ENCODE measurements at places on chromosomes 2 and 18. TPM values are rescaled to one million over a fixed set of nuclear protein-coding genes. Genes with fewer than 3 reads are reported as not detected.

GRCh38 chr2:98800330-98801064 lies 69.6 kb upstream of the MGAT4A start:
- DNase-seq, result no peak
- no peak overlapping the region for H3K4me3 ChIP-seq
- H3K27me3 ChIP-seq, result no peaks in the 10 kb centered on the region

GRCh38 chr2:121075006-121075551 lies 209.9 kb downstream of the TFCP2L1 start:
- no peak overlapping the region for H3K27ac ChIP-seq
- peak overlapping the region; percentile 13 for H3K4me3 ChIP-seq
- peaks cover 40% of the 10 kb centered on the region for H3K27me3 ChIP-seq
- H3K4me1 ChIP-seq, result no peaks in the 10 kb centered on the region
- peaks cover 8% of the 10 kb centered on the region for H3K36me3 ChIP-seq

GRCh38 chr2:36446294-36446693 lies 90.7 kb downstream of the CRIM1 start:
- H3K27me3 ChIP-seq, result no peaks in the 10 kb centered on the region
- no peak overlapping the region for H3K4me3 ChIP-seq
- H3K36me3 ChIP-seq, result peaks cover 10% of the 10 kb centered on the region
- H3K27ac ChIP-seq, result no peak overlapping the region
- H3K4me1 ChIP-seq, result peaks cover 35% of the 10 kb centered on the region
- no peak for DNase-seq

STARD6 gene
- not detected for total RNA-seq

- H3K27ac ChIP-seq, result no peak overlapping the region
- H3K36me3 ChIP-seq, result no peaks in the 10 kb centered on the region
- H3K27me3 ChIP-seq, result peaks cover 43% of the 10 kb centered on the region
- H3K4me1 ChIP-seq, result no peaks in the 10 kb centered on the region
- no peak for DNase-seq
Measured at GRCh38 chr2:236903978-236904377, 181.7 kb upstream of the COPS8 start.

FAM161A gene
- total RNA-seq, result 9.1 TPM

DNA sequence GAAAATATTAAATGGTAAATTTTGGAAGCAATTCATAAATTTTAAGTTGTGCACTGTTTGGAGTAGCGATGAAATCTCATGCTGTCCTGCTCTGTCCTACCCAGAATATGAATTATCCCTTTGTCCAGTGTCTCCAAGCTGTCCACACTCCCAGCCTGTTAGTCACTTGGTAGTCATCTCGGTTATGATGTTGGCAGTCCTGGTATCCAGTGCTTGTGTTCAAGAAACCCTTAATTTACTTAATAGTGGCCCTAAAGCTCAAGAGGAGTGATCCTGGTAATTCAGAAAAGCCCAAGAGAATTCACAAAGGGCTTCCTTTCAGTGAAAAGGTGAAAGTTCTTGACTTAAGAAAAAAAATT lies 71.8 kb upstream of the STAM2 start:
- no peaks in the 10 kb centered on the region for H3K36me3 ChIP-seq
- H3K27ac ChIP-seq, result no peak overlapping the region
- no peaks in the 10 kb centered on the region for H3K27me3 ChIP-seq
- DNase-seq, result no peak
- no peak overlapping the region for H3K4me3 ChIP-seq

DNA sequence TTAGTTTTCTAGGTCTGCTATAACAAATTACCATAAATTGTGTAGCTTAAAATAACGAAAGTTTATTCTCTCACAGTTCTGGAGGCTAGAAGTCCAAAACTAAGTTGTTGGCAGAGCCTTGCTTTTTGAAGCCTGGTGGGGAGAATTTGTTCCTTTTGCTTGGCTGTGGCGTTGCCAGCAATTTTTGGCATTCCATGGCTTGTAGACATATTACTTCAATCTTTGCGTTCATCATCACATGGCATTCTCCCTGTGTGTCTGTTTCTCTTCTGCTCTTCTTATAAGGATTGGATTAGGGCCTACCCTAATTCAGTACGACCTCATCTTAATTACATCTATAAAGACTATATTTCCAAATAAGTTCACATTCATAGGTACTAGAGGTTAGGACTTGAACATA lies 217.7 kb downstream of the MBD5 start:
- no peak for DNase-seq
- no peaks in the 10 kb centered on the region for H3K36me3 ChIP-seq
- no peak overlapping the region for H3K27ac ChIP-seq
- H3K4me1 ChIP-seq, result no peaks in the 10 kb centered on the region
- no peak overlapping the region for H3K4me3 ChIP-seq

- H3K4me1 ChIP-seq, result peaks cover 52% of the 10 kb centered on the region
- H3K36me3 ChIP-seq, result peaks cover 46% of the 10 kb centered on the region
- H3K27ac ChIP-seq, result no peak overlapping the region
- H3K4me3 ChIP-seq, result no peak overlapping the region
- no peaks in the 10 kb centered on the region for H3K27me3 ChIP-seq
- no peak for DNase-seq
Measured at GRCh38 chr2:73992036-73992435, 7.3 kb downstream of the TET3 start.

DNA sequence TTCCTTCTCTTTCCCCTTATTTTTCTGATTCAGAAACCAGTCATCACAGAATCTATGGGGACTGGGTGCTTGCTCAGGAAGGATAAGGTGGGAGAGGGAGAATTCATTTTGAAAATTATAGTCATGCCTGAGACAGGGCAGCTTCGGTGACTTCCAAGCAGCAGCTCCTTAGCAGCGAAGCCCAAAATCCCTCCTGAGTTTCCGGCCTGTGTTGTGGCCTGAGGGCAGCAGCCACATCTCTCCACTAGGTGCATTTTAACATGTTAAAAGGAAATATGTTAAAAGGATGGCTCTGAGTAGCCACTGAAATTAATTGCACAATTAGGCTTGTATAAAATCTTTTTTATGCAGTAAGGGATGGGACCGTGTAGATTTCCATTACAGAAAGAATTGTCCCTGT lies 207.0 kb upstream of the RAB12 start:
- H3K27ac ChIP-seq, result no peak overlapping the region
- H3K4me1 ChIP-seq, result no peaks in the 10 kb centered on the region
- DNase-seq, result no peak
- H3K4me3 ChIP-seq, result no peak overlapping the region
- no peaks in the 10 kb centered on the region for H3K36me3 ChIP-seq

DNA sequence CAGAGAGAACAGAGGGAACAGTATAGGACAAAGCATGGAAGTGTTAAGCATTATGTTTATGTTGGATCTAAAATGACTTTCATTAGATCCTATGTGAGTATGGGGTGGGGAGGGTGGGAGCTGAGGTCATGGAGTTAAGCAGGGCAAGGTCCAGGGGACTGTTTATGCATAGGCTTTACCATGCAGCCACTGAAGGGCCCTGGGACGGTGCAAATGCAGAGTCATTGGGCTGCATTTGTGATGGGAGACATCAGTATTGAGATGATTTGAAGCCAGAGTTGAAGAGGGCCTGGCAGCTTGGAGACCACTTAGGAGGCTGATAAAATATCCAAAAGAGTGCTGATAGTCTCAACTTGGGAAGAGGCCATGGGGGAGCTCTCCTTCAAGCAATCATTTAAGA lies 22.7 kb downstream of the IL1RL2 start:
- H3K4me1 ChIP-seq, result no peaks in the 10 kb centered on the region
- DNase-seq, result no peak
- H3K36me3 ChIP-seq, result no peaks in the 10 kb centered on the region
- H3K27ac ChIP-seq, result no peak overlapping the region

DNA sequence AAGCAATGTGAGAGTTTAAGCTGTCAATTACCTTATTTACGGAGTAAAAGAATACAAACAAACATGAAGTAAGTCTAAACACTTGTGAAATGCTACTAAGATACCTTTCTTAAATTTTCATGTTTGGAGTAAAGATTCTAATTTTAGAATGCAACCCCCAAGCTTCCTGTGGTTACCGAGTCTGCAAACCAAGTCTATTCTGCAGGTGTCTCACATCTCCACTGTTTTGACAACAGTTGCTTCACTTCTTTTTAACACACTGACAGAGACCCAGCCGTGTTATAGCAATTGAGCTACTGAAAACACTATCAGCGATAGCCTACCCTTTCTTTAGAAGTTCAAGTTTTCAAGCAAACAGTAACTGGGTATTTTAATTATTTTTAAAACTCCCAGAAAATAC lies 608.3 kb downstream of the ERBB4 start:
- H3K36me3 ChIP-seq, result no peaks in the 10 kb centered on the region
- H3K27me3 ChIP-seq, result no peaks in the 10 kb centered on the region
- no peak overlapping the region for H3K4me3 ChIP-seq
- no peaks in the 10 kb centered on the region for H3K4me1 ChIP-seq

MOGAT1 gene
- 35.9 TPM for total RNA-seq

DNA sequence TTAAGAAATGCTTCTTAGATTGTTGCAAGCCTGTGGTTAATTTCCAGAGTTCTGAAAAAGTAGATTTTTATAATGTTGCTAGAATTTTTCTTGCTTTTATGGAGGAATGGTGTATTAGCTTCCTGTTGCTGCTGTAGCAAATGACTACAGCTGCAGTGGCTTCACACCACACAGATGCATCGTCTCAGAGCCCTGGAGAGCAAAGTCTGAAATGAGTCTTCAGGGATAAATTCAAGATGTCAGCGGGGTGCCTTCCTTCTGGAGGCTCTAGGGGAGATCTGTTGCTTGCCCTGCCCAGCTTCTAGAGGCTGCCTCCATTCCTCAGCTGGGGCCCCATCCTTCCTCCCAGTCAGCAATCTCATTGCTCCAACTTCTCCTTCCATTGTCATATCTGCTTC lies 187.8 kb downstream of the ZNF516 start:
- H3K36me3 ChIP-seq, result no peaks in the 10 kb centered on the region
- H3K27me3 ChIP-seq, result peaks cover 47% of the 10 kb centered on the region
- DNase-seq, result no peak
- H3K27ac ChIP-seq, result no peak overlapping the region
- no peak overlapping the region for H3K4me3 ChIP-seq

GRCh38 chr2:81545626-81546025 lies 1241.1 kb upstream of the LRRTM1 start:
- DNase-seq, result no peak
- no peaks in the 10 kb centered on the region for H3K36me3 ChIP-seq
- H3K4me1 ChIP-seq, result no peaks in the 10 kb centered on the region
- no peak overlapping the region for H3K4me3 ChIP-seq
- H3K27ac ChIP-seq, result no peak overlapping the region

DNA sequence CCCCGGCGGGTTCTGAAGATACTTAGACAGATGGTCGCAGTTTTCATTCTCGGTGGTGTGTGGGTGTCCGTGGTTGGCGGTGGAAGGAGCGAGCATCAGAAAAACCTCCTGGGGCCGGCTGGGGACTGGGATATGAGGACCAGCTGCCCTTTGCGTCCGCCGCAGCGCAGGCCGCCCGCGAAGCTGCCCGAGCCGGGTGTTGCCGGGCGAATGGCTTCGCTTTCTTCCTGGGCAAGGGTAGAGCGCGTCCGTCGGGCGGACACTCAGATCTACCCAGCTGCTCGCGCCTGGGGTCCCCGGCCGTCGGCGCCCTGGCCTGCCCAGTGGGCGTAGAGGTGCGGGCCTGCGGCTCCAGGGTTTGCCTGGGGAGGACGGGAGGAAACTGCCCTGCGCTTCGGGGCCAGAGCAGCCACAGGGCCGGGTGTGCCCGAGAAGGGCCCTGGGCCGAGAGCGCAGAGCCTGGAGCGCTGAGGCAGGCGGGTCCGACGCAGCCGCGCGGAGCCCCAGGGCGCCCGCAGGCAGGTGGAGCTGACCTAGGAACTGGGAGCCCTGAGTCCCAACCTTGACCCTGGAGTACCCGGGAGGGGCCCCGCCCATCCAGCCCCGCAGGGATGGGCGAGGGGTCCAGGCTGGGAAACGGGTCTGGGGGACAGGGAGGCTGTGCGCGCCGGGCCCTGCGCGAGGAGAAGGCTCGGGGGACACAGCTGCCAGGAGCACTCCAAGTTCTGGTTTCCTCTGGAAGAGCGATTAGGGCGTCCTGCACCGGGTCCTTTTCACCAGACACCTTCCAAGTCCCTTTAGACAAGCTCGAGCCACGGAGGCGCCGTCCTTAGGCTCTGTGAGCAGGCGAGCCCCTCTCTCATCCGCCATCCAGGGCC lies 1.3 kb downstream of the TWIST2 start:
- no peak overlapping the region for H3K4me3 ChIP-seq
- H3K36me3 ChIP-seq, result no peaks in the 10 kb centered on the region
- no peak overlapping the region for H3K27ac ChIP-seq
- no peak for DNase-seq
- peaks cover 57% of the 10 kb centered on the region for H3K27me3 ChIP-seq

- DNase-seq, result no peak
- H3K27ac ChIP-seq, result peak overlapping the region; percentile 36
- H3K36me3 ChIP-seq, result peaks cover 8% of the 10 kb centered on the region
- peaks cover 77% of the 10 kb centered on the region for H3K27me3 ChIP-seq
Measured at GRCh38 chr2:172736424-172737174, 954 bp downstream of the RAPGEF4 start.

DNA sequence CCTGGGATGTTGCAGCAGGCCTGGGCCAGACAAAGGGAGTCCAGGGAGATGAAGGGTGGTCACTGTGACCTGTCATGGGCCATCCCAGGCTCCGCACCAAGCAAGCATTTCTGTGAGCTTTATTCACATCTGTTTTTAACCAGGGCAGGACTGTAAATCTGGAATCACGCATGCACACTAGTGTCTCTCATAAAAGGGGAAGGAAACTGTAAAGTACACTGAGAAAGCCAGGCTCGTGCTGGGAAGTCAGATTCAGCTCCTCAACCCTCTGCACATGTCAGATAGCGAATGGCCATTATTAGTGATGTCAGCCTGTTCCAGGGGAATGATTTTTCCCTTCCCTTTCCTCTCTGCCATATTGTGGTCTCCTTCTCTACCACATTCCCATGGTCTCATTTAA lies 818.6 kb upstream of the RAB6C start:
- H3K4me3 ChIP-seq, result no peak overlapping the region
- H3K27me3 ChIP-seq, result no peaks in the 10 kb centered on the region
- DNase-seq, result no peak
- H3K36me3 ChIP-seq, result no peaks in the 10 kb centered on the region

- H3K27me3 ChIP-seq, result peaks cover 14% of the 10 kb centered on the region
- H3K4me3 ChIP-seq, result no peak overlapping the region
- DNase-seq, result no peak
- H3K36me3 ChIP-seq, result no peaks in the 10 kb centered on the region
- peaks cover 8% of the 10 kb centered on the region for H3K4me1 ChIP-seq
Measured at GRCh38 chr2:240963868-240964703, 34.3 kb upstream of the SNED1 start.

DNA sequence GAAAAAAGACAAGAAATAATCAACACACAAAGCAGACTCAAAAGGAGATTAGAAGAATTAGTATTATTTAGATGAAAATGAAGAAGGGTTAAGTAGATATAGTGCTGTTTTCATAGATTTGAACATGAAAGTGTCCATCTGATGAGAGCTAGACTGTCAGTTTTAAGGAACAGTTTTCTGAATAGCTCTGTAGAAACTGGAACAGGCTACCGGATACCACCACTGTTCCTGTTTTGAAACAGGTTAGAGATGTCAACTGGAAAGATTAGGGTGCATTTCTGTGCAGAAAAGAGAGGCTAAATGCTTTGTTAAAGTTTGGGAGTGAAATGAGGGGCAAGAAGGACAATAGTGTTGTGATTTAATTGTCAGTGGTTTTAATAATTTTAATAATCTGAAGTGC lies 908.8 kb downstream of the CNTNAP5 start:
- no peaks in the 10 kb centered on the region for H3K27me3 ChIP-seq
- no peaks in the 10 kb centered on the region for H3K4me1 ChIP-seq
- DNase-seq, result no peak
- no peak overlapping the region for H3K27ac ChIP-seq
- H3K4me3 ChIP-seq, result no peak overlapping the region

HSBP1L1 gene
- 17.9 TPM for total RNA-seq

VWA3B gene
- not detected for total RNA-seq

- no peak overlapping the region for H3K27ac ChIP-seq
- no peaks in the 10 kb centered on the region for H3K36me3 ChIP-seq
- no peak overlapping the region for H3K4me3 ChIP-seq
- H3K27me3 ChIP-seq, result no peaks in the 10 kb centered on the region
- peaks cover 14% of the 10 kb centered on the region for H3K4me1 ChIP-seq
Measured at GRCh38 chr2:191020742-191021381, 6.9 kb upstream of the STAT1 start.
